ENCODE measurements at places on chromosomes 1 and 21. TPM values are rescaled to one million over a fixed set of nuclear protein-coding genes. Genes with fewer than 3 reads are reported as not detected.

GRCh38 chr1:20404466-20404865, 81.5 kb downstream of the CAMK2N1 start:
- no peak for DNase-seq

GRCh38 chr1:157400766-157401165, 151.5 kb downstream of the FCRL5 start:
- DNase-seq: no peak

INSRR gene
- not detected for total RNA-seq

PRMT6 gene
- total RNA-seq: 14.2 TPM

- no peak for DNase-seq
Measured at GRCh38 chr21:33650929-33651509, 8.7 kb downstream of the ITSN1 start.

PDE9A gene
- 7.8 TPM for total RNA-seq

DNA sequence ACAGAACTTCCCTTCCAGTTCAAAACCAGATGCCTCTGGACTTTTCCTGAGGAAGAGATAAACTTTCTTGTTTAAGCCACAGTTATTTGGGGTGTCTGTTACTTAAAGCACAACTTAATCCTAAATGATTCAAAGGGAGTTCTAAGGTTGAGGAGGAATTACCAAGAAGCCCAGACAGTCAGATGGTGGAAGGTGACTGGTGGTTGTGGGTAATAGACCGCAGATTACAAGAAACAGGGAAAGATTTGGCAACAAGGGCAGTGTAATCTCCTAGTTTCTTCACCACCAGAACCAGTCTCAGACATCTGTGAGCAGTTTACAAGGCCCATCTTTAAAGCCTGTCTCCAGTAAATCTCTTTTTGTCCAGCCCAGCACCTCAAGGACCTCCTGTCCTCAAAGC, 130.1 kb upstream of the CTTNBP2NL start:
- no peak for DNase-seq

ELAPOR1 gene
- 1.2 TPM for total RNA-seq

DNA sequence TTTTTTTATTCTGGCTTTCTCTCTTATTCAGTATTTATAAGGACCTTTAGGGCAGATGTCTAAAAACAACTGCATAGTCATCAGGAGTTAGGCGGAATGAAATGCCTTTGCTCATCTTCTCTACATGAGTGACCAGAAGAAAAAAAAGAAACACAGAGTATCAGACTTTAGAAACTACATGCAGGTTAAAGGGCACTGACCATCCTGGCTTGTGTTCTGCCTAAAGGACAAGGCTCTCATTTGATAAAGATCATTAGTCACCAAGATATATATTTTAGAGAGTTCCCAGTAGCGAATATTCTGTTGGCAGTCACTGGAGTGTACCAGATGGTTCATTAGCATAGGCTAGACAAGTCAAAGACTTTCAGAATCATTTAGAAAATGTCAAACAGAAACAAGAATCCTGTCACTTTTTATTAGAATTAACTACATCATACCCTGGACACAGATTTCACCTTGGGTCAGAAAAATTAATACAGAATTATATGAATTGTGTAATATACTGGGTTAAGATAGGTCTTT, 145.6 kb downstream of the NR5A2 start:
- no peak for DNase-seq

- peak; percentile 37 for DNase-seq
Measured at GRCh38 chr1:32769524-32770220, 47.5 kb downstream of the YARS1 start.

GRCh38 chr1:33424205-33424604, 6.7 kb downstream of the PHC2 start:
- DNase-seq: peak; percentile 66

DNA sequence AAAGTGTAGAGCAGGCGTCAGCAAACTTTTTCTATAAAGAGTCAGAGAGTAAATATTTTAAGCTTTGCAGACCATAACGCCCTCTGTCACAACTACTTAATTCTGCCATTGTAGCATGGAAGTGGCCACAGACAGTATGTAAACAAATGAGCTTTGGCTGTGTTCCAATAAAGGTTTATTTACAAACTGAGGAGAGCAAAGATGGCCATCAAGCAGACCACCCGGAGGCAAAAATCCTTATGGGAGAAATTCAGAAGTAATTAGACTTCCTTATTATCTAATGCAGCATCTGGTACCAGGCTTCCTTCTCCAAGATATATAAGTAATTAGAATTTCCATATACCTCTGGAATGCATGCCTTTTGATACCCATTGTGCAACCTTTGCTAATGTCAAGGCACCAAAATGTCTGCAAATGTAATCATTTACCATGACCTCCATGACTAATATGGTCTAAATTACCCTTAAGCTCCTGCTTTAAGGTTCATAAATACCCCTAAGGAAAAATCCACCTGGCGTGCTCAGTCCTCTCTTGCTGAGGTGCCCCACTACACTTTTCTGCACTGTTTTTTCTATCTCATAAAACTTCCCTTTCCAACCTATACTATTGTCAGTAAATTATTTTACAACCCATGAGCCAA, 377.8 kb downstream of the MATN1 start:
- no peak for DNase-seq

SLC30A2 gene
- not detected for total RNA-seq

DNA sequence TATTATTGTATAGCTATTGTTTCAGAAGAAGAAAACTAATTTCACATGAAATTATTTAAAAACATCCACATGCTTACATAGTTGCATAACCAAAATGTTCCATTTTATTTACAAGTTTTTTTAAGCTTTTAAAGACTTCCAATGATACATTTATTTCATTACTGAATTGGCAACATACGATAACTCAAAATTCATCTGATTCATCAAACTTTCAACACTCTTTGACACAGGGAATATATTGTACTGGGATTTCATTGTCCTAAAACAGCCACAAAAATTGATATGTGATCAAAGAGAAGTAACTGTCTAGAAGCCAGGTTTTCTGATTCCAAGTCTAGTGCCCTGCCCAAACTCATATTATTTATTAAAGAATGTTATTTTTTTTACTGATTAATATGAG, 131.4 kb upstream of the USP24 start:
- no peak for DNase-seq

DNA sequence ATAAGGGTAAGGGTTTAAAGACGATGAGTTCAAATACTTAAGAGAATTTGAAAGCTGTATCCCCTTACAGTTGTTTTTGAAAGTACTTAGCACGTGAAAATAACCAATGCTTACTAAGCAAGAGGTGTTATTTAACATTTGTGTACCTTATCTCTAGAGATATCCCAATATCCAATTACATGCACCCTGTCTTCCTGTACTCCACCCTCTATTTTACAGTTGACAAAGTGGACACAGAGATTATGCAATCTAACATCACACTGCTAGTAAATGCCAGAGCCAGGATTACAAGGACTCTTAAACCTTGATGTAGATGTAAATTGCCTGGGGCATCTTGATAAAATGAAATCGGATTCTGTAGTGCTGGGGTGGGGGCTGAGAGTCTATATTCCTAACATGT, 72.0 kb downstream of the GDAP2 start:
- no peak for DNase-seq

Data from astrocyte (in vitro differentiated cells and primary cell).